ENCODE measurements at places on chromosomes 2 and 18.
A peak's percentile ranks its signal among the peaks of the same experiment; 100 is the strongest.

- no peak for DNase-seq
These were observed 125.4 kb downstream of the OSBPL1A start for GRCh38 chr18:24272229-24272525.

GRCh38 chr2:10056439-10056838 is 13.1 kb downstream of the KLF11 start:
- DNase-seq, result no peak

DNA sequence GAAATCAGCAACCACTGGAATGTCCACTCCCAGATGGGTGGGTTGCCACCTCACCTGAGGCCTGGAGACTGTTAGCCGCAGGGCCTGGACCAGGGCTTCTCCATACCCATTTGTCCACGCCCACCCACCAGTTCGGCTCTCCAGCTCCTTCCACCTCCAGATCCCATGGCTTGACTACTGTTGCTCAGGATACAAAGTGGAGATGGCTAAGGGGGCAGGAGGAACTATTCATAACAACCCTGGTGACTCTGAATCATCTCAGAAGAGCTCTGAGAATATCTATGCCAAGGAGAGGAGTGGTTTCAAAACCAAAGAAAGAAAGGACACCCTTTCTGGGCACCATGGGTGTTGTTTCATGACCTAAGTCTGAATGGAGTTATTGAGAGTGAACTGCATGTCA is 145.8 kb downstream of the LAMA3 start:
- no peak for DNase-seq

DNA sequence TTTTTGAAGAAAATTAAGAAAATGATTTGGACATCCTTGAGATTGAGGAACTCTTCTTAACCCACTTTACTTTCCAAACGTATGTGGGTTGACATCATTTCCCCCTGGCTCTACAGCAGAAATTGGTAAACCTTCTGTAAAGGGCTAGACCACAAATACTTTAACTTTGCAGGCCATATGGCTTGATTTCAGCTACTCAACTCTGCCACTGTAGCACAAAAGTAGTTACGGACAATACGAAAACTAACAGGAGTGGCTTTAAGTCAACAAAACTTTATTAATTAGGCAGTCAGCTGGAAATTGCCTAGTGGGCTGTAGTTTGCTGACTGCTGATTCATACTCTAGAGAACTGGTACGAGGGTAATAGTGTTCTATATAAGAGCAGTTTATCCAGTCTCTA is 83.2 kb upstream of the DTNB start:
- no peak for DNase-seq

- DNase-seq, result no peak
These were observed 30.0 kb upstream of the IL18RAP start for GRCh38 chr2:102392942-102393341.

DNA sequence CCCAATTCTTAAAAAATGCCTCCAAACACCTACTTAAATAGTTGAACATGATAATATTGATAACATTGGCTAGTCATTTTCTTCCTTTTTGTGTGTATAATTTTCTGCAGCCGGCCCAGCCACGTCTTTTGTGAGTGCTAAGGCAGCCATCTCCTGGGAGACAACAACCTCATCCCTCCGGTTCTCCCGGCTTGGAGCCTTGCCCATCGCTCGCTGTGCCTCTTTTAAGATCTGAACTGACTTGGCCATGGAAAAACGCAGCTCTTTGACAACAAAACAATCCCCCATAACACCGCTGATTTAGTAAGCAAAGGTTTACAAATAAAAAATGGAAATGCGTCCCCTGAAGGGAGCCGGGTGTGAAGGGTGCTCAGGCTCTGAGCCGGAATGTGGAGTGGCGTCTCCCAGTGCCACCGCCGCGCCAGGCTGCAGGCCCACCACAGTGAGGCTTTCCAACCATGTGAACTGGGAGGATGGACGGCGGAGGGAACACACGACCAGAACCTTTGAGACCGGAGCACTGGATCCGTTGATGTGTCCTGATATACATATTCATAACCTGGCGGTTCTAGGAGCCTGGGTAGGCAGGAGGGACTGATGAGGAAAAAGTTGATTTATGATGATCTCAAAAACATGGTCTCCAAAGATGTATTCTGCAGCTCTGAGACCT is 87.4 kb downstream of the SMIM21 start:
- no peak for DNase-seq

GRCh38 chr2:230796280-230796862 is 68.4 kb upstream of the ITM2C start:
- DNase-seq, result no peak

DNA sequence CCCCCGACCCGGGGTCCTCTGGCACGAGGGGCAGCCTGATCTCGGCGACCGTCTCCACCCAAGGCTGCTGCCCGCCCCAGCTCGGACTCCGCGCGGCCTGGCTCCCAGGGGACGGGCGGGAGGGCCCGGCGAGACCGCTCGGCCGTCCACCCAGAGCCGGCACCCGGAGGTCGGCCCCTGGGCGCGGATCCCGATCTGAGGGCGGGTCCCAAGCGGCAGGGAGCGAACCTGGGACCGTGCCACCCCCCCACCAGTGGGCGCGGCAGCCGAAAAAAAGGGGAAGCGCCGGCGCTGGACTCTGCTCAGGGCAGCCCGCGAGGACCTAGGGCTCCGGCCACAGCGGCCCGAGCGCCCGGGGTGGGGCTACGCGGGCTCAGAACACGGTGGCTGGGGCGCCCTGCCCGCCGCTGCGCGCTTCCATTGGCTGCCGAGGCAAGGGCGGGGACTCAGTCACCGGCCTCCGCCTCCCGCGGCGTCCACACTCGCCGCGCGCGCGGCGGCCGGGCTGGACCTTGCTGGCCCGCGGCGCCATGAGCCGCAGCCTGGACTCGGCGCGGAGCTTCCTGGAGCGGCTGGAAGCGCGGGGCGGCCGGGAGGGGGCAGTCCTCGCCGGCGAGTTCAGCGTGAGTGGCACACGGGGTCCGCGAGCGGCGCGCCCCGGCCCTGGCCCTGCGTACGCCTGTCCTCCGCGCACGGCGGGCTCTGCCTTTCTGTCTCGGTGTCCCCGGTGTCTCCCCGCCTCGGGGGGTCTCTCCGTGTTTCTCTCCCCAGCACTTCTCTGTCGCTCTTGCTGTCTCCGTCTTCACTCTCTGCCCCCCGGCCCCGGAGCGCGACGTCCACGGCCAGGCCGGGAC is at the start of gene PTPN18:
TSS of gene PTPN18 (plus strand) at position 479 of the 854 bp plus-strand sequence. CDS start at position 531, 52 bp downstream.
- peak; percentile 88 for DNase-seq

DNA sequence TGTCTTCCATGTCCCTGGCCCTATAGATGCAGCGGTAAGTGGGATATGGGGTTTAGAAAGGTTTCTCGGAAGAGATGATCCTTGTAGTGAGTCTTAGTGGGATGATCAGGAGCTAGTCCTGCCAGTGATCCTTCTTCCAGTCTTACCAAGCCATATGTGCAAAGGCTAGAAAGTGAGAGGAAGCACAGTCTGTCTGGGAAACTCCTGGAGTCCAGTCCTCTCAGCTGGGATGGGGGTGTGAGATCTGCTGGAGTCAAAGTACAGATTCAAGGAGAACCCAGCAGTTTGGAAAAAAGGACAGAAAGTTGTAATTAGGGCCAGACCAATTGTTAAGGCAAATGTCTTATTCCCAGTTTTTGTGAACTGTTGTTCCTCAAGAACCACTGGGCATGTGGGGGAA is 83.3 kb downstream of the LIMS1 start:
- DNase-seq, result no peak

DNA sequence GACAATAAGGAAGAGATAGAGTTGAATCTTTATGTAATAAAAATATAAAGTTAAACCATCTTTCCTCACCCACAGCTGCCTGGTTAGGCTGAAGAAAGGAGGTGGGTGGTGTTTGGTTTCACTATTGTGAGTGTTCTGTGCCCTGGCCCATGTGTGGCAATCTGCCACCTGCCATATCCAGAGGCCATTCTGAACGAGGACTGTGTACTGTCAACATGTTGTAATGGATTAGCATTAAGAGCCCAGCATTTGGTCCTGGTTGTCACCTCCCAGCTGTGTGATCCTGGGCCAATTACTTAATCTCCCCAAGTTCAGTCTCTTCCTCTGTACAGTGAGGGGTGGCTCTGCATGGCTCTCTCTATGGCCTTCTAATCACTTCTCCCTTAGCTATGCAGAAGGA is 118.2 kb upstream of the SEC11C start:
- no peak for DNase-seq

- no peak for DNase-seq
These were observed 15.8 kb upstream of the ASPRV1 start for GRCh38 chr2:69977186-69977585.

GRCh38 chr2:175180701-175181103 is 808 bp downstream of the ATP5MC3 start:
- no peak for DNase-seq

- DNase-seq, result no peak
These were observed 272.5 kb downstream of the DYSF start for GRCh38 chr2:71725836-71726235.

GRCh38 chr18:6960656-6961055 is 156.9 kb downstream of the LAMA1 start:
- DNase-seq, result no peak

DNA sequence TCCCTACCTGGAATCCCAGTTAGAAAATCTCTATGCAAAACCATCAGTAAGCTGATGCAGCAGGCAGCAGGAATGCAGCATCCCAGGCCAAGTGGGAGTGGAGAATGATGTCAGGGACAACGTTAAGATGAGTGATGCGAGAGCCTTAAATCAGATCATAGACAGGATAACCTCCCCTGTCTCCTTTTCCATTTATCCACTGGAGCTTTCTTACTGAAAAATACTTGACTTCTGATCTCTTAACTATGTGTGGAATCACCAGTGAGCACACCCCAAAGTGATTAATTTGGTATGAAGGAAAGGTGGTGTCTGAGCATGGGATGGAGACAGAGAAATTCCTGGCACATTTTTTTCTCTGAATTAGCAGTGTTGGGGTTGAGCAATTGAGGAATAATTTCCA is 98.0 kb downstream of the RND3 start:
- no peak for DNase-seq

DNA sequence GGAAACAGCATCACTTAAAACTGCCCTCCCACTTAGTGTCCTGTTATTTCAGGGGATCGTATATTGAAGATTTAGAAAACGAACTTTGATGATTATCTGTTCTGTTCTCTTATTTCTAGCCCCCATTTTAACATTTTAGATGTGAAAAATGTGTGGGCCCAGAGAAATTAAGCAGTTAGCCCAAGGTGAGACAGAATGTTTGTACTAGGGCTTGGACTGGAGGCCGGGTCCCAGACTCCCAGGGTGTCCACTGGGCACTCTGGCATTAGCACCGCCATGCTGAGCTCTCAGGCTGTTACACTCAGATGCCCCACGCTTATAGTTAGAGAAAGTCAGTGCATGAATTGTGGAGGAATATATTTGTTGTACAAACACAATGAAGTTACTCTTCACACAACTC is 5.5 kb upstream of the RAX start:
- no peak for DNase-seq

DNA sequence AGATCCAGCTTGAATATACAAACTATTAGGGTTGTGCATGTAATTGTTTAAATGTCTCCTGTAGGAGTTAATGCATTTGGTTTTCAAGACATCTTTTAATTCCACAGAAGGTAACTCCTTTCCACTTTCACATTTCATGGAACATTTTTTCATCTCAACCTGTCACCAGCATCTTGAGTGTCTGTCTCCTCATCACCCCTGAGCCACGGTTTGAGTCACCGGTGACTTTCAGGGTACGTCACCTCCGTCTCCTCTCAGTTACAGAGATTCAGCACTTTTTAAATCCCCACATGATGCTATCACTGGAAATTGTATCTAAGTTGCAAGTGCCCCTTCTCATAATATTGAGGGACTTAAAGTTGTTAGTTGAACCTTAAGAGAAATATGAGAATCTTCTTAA is 25.3 kb downstream of the GPR55 start:
- no peak for DNase-seq

- no peak for DNase-seq
These were observed 164.7 kb downstream of the DNAH7 start for GRCh38 chr2:195903956-195904355.

DNA sequence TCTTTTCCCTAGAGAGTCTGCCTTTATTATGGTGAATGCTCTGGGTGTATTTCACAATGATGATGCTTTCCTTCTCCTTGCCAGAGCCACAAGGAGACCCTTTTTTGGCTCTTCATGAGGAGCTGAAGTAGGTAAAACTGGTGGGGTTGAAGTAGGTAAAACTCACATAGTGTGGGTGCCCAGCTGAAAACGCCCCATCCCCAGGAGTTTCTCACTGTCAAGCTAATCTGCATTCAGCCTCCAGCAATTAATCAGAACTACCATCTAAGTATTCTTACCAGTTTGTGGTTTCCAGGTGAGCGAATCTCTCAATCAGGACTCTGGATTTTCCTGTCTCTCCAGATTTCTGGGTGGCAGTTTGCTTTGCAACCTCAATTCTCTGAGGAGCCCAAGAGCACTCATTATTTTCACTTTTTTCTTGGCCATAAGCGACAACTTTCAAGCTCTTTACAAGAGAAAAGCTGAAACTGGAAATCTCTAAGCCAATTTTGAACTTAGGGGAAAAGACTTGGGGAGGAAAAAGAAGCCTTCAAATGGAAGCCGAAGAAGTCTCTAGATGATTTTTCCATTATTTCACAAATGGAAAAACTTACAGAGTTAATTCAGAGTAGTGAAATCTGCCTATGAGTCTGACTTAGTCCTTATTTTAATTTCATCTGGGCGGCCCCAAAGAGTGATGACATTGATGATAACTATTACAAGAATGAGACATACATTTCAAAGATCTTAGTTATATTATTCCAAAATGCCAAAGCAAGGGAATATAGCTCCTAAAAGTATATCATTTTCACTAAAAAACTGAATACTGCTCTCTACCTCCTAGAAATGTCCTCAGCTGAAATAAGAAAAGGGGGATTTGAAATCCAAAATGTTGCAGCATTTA is 121.4 kb upstream of the MAP3K20 start:
- DNase-seq, result no peak

DNA sequence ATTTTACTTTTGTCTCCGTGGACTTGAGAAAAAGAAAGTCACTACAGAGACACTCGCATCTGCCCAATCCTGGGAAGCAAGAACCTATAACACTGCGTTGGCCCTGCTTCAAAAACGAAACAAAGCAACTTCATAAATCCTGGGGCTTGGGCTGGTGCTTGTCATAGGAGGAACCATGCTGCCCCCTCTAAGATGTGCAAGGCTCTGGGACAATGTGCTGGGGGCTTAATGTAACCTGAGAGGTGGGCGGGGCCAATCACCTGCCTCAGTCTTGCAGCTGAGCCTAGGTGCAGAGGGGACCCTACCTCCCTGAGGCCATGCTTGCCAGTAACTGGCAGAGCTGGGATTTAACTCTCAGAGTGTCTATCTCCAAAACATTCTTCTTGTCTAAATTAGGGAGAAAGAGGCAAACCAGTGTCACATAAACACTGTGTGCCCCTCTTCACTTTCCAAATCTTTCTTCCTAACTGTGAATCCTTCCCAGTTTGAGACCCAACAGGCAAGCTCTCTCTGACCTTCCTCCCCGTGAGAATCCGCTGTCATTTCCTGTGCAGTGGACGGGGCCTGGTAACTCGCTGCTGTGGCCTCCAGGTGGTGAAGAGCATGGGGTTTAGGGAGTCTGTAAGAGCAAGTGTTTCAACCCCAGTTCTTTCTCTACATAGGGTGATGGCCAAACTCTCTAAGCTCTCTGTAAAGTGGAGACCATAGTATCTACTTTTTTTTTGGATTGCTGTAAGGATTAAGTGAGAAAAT is 115.1 kb downstream of the ACKR3 start:
- no peak for DNase-seq

All from NCI-H1417 (cell line).